ENCODE measurements at places on chromosomes 2 and 18. TPM values are rescaled to one million over a fixed set of nuclear protein-coding genes. Genes with fewer than 3 reads are reported as not detected.

DNA sequence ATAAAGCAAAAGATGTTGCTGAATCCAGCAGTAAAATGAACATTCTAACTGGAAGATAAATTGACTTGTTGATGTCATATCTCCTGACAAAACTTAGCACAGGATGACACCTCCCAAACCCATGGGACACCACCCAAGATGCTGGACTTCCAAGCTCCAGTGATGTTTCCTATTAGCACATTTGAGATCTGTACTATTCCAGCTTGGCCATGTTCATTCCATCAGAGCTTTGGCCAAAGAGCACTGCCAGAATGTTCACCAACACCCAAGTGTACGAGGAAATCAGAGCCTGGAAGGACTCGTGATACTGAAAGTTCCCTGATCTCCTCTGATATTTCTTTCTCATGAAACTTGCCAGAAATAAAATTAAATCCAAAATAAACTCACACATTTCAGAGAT, 44.7 kb downstream of the PID1 start:
- DNase-seq: no peak

DNA sequence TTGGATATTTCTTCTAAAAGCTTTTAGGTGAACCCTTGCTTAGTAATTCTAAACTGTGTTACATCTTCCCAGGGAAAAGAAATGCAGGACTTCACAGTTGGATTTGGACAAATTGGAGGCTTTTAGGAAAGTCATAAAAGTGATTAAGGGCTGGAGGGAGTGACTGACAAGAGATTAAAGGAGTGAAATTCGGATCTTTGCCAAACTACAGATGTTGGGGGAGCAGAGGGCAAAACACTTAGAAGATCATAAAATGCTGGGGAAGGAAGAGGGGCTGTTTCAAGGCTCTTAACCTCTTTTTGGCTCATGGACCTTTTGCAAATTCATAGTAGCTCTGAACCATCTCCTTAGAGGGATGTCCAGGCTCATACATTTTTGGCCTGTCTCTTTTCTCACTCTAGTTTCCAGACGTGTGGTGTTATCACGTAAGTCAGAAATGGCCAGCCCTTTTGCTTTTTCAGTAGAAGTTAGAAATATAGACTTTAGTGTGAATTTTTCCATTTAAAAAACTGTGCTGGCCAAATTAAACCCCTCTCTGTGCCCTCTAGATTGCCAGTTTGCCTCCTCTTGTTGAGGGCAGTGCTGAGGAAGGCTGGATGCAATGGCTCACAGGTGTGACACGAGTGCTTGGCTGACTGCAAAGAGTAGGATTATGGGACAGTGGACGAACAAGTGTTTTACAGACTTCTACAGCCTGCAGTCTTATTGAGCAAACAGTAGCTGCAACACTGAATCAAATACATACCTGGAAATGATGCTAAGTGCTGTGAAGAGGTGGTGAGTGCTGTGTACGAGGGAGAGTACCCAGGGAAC, 109.9 kb downstream of the LYPD6B start:
- DNase-seq: no peak

GRCh38 chr2:55779459-55780421, 86.1 kb upstream of the PNPT1 start:
- DNase-seq: no peak

GRCh38 chr2:114461116-114461515, 18.7 kb downstream of the DPP10 start:
- peak; percentile 85 for DNase-seq

- DNase-seq: peak; percentile 80
Observed at GRCh38 chr2:42493468-42494354, at the start of gene KCNG3. KCNG3 (minus strand) TSS chr2:42493982; CDS start chr2:42493501, 481 bp downstream.

- DNase-seq: peak; percentile 92
Observed at GRCh38 chr2:207113414-207113813, 52.3 kb downstream of the KLF7 start.

- peak; percentile 48 for DNase-seq
Observed at GRCh38 chr2:48471048-48471474, 58.9 kb upstream of the STON1 start.

DNA sequence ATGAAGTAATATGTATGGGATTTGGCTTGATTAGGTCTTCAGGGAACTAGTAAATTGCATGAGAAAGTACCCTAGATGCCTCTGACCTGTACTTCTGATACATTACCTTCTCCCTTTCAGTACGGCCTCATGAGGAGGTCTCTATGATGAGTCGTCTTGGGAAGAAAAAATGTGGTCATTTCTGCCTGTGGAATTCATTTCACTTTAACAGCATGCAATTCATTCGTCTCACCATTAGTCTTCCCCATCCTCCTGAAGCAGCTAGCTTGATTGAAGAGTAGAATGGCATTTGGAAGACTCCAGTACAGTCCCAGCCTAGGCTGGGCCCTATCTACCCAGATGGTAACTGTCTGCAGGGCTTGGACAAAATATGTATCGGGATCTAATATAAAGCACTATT, 52.2 kb downstream of the TMX3 start:
- DNase-seq: no peak

DNA sequence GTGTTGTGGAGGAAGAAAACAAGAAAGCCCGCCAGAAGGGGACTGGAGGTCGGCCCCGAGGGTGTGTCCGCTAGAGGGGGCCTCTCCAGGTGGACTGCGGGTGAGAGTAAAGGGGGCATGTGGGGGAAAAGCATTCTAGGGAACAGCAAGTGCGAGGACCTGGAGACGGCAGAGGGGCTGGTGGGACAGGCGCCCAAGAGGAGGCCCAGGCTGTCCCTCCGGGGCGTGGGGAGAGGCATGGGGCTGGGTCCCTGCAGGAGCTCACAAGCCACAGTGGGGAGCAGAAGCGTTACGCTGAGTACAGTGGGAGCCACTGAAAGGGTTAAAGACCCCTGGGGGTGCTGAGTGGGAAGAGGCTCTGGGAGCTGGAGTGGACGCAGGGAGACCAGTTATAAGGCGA, 1.6 kb upstream of the KLF11 start:
- no peak for DNase-seq

DNA sequence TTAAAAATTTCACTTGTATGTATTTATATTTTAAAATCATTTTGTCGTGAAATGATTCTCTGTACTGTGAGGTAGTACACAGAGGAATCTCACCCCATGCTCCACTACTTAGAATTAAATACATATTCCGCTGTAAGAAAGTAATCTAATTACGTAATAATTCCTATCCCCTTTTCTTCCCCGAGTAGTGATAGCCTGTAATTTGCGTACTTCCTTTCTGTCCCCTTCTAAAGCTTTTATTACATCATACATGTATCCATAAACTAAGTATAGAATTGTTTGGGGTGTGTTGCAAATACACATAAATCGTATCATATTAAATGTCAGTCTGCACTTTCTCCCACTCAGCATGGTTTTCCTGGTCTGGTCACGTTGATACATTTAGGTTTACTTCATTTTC, 12.4 kb upstream of the CHCHD5 start:
- DNase-seq: no peak

DNA sequence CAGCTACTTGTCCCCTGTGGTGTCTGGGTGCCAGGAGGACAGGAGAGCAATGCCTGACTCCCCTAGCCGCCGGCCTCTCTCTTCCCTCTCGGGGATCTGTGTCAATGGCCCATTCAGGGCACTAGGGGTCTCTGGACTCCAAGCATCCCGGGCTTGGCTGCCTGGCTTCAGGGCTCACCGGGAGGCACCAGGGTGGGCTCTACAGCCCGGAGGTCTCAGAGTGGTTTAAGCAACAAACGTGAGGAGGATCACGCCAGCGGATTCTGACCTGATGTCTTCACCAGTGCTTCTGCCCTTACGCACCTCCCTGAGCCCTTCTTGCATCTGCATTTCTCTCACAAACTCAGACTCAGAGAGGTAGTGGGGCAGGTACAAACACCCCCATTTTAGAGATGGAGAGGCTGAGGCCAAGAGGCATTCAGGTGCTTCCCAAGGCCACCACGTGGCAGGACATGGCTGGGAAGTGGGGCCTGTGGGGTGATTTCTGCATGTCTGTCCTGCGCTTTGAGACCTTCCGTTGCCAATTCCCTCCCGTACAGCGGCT, 243.0 kb downstream of the CELF4 start:
- DNase-seq: no peak

DNA sequence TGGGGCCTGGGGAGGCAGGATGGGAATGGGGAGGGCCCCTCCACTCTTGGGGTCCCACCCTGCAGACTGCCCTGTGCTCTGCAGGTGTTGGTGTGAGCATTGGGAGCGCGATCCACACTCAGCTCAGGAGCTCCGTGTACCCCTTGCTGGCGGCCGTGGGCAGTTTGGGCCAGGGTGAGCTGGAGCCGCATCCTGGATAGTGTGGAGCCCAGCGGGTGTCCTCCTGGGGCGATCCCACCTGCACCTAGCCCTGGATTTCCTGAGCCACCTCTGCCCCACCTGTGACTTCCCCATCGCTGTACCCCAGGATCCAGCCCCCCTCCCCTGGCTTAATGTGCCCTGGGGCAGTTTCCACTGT, 2.6 kb downstream of the PROM2 start:
- no peak for DNase-seq

DNA sequence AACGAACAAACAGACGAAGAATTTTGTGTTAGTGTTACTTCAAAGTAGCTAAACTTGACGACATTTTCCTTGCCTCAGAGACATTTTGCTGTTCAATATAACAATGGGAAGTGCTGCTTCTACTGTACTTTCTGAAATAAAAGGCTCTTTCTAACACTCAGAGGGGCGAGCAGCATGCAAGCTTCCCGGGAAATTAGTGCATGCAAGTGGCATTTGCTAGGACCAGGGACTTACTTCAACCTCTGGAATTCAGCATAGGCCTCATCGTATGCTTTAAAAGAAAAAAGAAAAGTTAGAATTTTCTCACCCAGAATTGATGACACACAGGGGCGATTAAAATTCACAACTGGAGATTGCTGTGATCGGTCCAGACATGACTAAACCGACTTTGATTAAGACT, 62.5 kb upstream of the LPIN2 start:
- no peak for DNase-seq

DNA sequence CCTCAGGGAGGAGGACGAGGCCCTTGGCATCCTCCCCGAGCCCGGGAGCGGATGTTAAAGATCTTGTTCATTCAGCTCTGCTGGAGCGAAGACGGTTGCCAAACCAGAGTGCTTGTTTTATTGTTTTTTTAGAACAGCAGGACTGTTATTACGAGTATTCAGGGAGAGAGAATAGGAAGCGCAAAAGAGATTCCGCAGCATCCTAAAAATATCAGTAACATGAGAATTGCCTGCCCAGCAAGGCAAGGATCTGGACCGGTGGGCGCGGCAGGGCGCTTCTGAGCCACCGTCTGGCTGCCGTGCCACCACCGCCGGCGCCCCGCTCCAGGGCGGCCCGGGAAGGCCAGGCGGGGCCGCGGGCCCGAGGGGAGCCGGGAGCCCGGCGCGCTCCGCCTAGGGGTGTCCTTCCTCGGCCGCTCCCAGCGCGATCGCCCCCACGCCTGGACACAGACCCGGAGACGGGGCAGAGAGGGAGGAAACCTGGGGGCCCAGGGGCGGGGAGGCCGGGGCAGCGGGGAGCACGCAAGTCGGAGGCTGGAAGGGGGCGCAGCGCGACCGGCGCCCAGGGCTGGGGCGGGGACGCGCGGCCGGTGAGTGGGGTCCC, 843 bp downstream of the CYS1 start:
- no peak for DNase-seq

- no peak for DNase-seq
Observed at GRCh38 chr2:187519419-187520120, 34.7 kb downstream of the TFPI start.

DNA sequence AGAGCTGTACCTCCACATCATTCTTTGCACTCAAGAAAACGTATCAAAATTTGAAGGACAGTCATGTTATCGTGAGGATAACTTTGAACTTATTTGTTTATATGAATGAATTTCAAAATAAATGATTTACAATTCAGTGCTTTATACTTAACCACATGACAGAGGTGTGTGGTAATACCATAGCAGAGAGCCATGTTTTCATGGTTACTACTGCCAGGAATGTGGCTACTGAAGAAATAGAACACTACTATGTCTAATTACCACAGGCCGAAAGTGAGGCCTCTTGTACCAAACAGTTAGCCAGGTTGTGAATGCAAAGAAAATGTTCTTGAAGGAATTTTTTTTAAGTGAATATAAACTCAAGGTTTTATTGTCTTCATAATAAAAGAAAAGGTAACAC, 49.2 kb downstream of the AAK1 start:
- no peak for DNase-seq

GRCh38 chr2:205276116-205276777, 406.1 kb upstream of the NRP2 start:
- DNase-seq: no peak

DNA sequence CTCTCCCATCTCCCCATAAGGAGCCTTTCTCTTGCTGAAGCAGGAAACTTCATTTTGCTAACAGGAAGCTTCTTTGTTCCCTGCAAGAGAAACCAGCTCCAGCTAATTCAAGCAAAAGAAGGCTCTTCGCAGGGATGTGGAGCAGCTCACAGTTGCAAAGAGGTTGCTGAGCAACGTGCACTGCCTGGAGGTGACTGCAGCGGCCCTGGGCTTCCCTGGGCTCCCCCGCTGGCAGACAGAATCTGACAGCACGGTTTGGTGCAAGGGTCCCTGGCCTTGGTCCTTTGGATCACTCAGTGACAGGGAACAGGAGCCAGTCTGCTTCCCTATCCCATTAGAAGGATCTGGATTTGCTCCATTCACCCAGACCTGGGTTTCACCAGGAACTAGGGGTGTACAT, 25.8 kb downstream of the GPR55 start:
- peak; percentile 94 for DNase-seq

GRCh38 chr2:229050133-229050532, 221.0 kb downstream of the PID1 start:
- peak; percentile 2 for DNase-seq

DNA sequence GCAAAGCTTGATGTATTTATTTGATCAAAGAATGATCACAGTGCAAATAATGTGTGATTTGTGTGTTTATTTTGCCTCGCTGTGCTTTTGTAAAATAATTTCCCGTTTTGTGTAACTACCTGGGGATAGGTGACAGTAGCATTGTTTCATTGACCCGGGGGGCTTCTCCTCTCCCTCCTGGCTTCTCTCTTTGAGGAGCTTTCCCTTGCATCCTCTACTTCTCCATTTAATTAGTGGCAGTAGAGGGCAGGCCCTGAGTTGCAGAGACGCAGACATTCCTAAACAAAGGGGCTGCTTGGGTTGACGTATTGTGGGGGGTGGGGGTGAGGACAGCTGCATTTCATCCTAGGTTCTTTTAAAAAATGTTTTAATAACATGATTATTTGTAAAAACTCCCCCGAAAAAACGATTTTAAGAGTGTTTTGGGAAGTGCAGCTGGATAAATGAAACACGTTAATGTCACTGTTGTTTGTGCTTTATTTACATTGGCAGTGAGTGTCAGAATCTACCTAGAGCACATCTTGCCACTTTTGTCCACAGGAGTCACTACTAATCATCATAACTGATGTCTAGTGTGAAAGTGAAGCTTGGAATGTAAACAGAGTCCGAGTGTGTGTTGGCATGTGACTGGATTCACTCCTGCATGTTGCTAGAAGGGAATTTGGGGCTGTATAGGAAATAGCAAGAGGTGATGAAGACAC, 2.2 kb downstream of the NEDD4L start:
- no peak for DNase-seq

Gene NFE2L2
- polyA plus RNA-seq: 62.8 TPM

Gene RGPD3
- polyA plus RNA-seq: 0.20 TPM

Gene AKAIN1
- polyA plus RNA-seq: 2.2 TPM

Gene FZD7
- polyA plus RNA-seq: 25.2 TPM

Gene ADRA2B
- polyA plus RNA-seq: 0.44 TPM

Gene TRIM54
- 1.3 TPM for polyA plus RNA-seq

Gene KIAA2012
- 4.8 TPM for polyA plus RNA-seq

Gene IL1A
- polyA plus RNA-seq: 0.55 TPM

Gene DCDC2C
- 1.6 TPM for polyA plus RNA-seq

Gene CHST9
- polyA plus RNA-seq: 5.4 TPM

Gene DLGAP1
- polyA plus RNA-seq: 30.7 TPM

Gene MATN3
- polyA plus RNA-seq: 4.6 TPM

Gene NEURL3
- polyA plus RNA-seq: 0.74 TPM

Gene CTIF
- 106 TPM for polyA plus RNA-seq

Gene MSTN
- polyA plus RNA-seq: 2.1 TPM

Gene CIB4
- 0.27 TPM for polyA plus RNA-seq

Gene STPG4
- 0.35 TPM for polyA plus RNA-seq

All from spinal cord (tissue), 10 donors.